ENCODE measurements at places on chromosomes 3 and 15. TPM values are rescaled to one million over a fixed set of nuclear protein-coding genes. Genes with fewer than 3 reads are reported as not detected.

DNA sequence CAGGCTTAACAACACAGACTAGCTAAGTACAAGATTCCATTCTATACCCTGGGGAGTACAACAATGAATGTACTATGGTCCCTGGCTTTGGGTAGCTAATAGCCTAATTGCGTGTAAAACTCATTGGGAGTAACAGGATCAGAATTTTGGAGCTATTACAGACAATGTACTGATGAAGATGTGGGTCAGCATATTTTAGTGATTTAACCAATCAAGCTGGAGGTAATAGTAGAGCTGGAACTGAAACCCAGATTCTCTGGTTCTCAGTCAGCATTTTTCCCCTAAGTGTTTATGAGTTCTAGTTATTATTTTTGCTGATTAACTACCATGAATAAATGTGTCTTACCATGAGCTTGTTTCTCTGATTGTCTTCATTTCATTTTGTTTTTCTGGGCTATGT, 578.7 kb downstream of the NLGN1 start:
- H3K4me1 ChIP-seq, result no peaks in the 10 kb centered on the region
- H3K4me3 ChIP-seq, result no peak overlapping the region
- no peaks in the 10 kb centered on the region for H3K36me3 ChIP-seq
- H3K27me3 ChIP-seq, result no peaks in the 10 kb centered on the region
- DNase-seq, result no peak
- no peak overlapping the region for H3K27ac ChIP-seq

- H3K4me1 ChIP-seq, result peaks cover 34% of the 10 kb centered on the region
- no peak for DNase-seq
- no peaks in the 10 kb centered on the region for H3K27me3 ChIP-seq
- H3K36me3 ChIP-seq, result no peaks in the 10 kb centered on the region
These were observed 4.7 kb downstream of the MESP1 start for GRCh38 chr15:89746386-89746780.

GRCh38 chr3:31621314-31621713, 88.6 kb downstream of the STT3B start:
- DNase-seq, result no peak
- H3K4me3 ChIP-seq, result no peak overlapping the region
- no peaks in the 10 kb centered on the region for H3K4me1 ChIP-seq

CPB1 gene
- polyA plus RNA-seq, result 2.3 TPM

GOLGA8T gene
- polyA plus RNA-seq, result not detected

GRCh38 chr3:146052056-146052790, 108.8 kb downstream of the PLOD2 start:
- no peak for DNase-seq
- H3K4me3 ChIP-seq, result no peak overlapping the region
- no peak overlapping the region for H3K27ac ChIP-seq

NEO1 gene
- 56.5 TPM for polyA plus RNA-seq

DNA sequence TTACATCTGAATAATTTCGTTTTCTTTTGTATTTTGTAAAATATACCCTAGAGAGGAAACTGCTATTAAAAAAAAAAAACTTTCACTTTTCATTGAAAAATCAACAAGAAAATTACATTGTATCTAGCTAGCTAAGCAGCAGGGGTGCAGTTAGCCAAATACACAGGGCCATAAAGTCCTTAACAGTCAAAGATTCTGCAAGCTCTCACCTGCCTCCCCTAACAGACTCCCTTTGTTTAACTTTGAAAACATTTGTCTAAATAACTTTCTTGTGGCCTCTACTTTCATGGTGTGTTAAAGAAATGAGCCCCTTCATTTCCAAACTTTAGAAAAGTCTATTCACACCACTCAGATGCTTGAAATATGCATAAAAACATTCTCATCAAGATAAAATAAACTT, 23.3 kb downstream of the CBLB start:
- no peaks in the 10 kb centered on the region for H3K27me3 ChIP-seq
- H3K4me3 ChIP-seq, result no peak overlapping the region
- peaks cover 43% of the 10 kb centered on the region for H3K4me1 ChIP-seq
- H3K36me3 ChIP-seq, result no peaks in the 10 kb centered on the region

POMGNT2 gene
- 3.6 TPM for polyA plus RNA-seq

CCDC9B gene
- polyA plus RNA-seq, result 33.4 TPM

- no peaks in the 10 kb centered on the region for H3K27me3 ChIP-seq
- H3K4me1 ChIP-seq, result peaks cover 12% of the 10 kb centered on the region
- H3K27ac ChIP-seq, result peak within 1 kb of the TSS; percentile 65
- peak; percentile 87 for DNase-seq
- H3K36me3 ChIP-seq, result no peaks in the 10 kb centered on the region
These were observed at the start of gene CTSH for GRCh38 chr15:78944669-78945407. Gene CTSH, minus strand, starts transcription at chr15:78945046. Its CDS starts 65 bp downstream, at chr15:78944981.

SLC22A13 gene
- 0.17 TPM for polyA plus RNA-seq

CYP1A2 gene
- polyA plus RNA-seq, result not detected

TUSC7 gene
- polyA plus RNA-seq, result not detected

GRCh38 chr3:152469248-152470025, 200.7 kb downstream of the MBNL1 start:
- H3K27ac ChIP-seq, result no peak overlapping the region
- H3K4me1 ChIP-seq, result no peaks in the 10 kb centered on the region
- peaks cover 9% of the 10 kb centered on the region for H3K36me3 ChIP-seq
- DNase-seq, result no peak
- H3K27me3 ChIP-seq, result no peaks in the 10 kb centered on the region
